Stimulated activated CD8-positive, alpha-beta memory T cell treated with anti-CD3 and anti-CD28 coated beads, Interleukin-12 subunit alpha, Interleukin-12 subunit beta, amount 100 ng/mL, for 4 hours (primary cell): ENCODE measurements at places on chromosomes 4 and X.

- DNase-seq = no peak
Measured at GRCh38 chr4:180538384-180539057, 1704.7 kb upstream of the TENM3 start.

GRCh38 chrX:7233580-7234406 is 85.8 kb upstream of the PUDP start:
- no peak for DNase-seq

GRCh38 chrX:40831750-40832149 is 96.4 kb upstream of the MED14 start:
- DNase-seq = no peak

- no peak for DNase-seq
Measured at GRCh38 chrX:23332888-23333821, 1.5 kb upstream of the PTCHD1 start.

DNA sequence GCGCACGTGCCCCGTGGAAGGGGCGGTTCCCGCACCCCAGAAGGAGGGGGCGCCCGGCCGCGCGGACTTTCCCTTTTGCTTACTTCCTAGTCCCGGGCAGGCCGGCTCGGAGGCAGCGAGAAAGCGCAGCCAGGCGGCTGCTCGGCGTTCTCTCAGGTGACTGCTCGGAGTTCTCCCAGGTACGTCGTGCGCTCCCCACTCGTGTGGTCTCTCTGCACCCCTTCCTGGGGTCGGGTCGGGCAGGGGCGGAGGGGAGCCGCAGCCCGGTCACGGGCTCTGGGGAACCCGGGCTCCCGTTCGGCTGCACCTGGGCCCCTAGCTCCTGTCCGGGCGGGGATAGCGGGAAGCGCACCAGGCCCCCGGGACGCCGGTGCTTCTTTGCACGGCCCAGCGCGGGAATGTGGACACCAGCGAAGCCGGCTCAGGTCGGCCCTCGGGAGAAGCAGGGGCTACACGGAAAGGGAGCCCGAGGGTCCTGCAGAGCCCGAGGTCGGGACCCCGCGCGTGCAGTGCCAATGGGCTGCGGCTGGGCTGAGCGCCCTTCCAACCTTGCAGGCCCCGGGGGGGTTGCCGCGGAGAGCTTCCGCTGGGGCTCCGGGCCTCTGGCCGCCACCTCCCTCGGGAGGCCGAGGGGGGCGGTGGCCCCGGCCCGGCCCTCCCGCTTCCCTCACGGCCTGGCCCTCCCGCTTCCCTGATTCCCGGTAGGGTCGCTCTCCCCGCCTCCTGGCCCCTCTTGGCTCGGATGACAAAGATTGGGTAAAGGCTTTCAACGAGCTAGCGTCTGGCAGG is at the start of gene TLR2:
Gene TLR2, plus strand, starts transcription at position 99 of the 789 bp plus-strand sequence. CDS start 18,628 bp downstream, outside the sequence.
- DNase-seq = peak; percentile 43

- DNase-seq = no peak
Measured at GRCh38 chr4:96841801-96842200, 1001.9 kb downstream of the PDHA2 start.

GRCh38 chr4:41888687-41889074 is 46.5 kb upstream of the TMEM33 start:
- DNase-seq = no peak
